Activated naive CD4-positive, alpha-beta T cell treated with anti-CD3 and anti-CD28 coated beads, Interleukin-2, amount 50 U/mL, for 72 hours (primary cell): ENCODE measurements at places on chromosomes 4 and X.
A peak's percentile ranks its signal among the peaks of the same experiment; 100 is the strongest.

DNA sequence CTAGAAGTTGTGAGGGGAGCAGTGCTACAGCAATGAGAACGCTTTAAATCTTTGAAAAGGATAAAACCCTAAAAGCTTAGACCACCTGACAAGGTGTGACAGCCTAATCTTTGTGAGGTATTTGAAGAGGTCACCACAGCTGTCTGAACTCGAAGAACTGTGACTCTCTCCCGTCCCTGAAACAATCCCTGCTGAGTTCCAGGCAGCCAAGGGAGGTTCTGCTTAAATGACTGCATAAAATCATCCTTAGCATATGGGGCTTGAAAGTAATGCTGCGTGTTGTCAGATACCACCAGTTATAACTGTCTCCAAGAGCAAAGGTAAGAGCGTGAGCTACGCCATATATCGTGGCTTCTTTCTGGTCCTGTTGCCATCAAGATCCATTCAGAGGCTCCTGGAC is 696.3 kb downstream of the PCDH7 start:
- DNase-seq, result no peak

GRCh38 chr4:2142630-2143427 is 83.7 kb downstream of the NAT8L start:
- no peak for DNase-seq

GRCh38 chr4:186695392-186695791 is 28.3 kb downstream of the FAT1 start:
- no peak for DNase-seq

DNA sequence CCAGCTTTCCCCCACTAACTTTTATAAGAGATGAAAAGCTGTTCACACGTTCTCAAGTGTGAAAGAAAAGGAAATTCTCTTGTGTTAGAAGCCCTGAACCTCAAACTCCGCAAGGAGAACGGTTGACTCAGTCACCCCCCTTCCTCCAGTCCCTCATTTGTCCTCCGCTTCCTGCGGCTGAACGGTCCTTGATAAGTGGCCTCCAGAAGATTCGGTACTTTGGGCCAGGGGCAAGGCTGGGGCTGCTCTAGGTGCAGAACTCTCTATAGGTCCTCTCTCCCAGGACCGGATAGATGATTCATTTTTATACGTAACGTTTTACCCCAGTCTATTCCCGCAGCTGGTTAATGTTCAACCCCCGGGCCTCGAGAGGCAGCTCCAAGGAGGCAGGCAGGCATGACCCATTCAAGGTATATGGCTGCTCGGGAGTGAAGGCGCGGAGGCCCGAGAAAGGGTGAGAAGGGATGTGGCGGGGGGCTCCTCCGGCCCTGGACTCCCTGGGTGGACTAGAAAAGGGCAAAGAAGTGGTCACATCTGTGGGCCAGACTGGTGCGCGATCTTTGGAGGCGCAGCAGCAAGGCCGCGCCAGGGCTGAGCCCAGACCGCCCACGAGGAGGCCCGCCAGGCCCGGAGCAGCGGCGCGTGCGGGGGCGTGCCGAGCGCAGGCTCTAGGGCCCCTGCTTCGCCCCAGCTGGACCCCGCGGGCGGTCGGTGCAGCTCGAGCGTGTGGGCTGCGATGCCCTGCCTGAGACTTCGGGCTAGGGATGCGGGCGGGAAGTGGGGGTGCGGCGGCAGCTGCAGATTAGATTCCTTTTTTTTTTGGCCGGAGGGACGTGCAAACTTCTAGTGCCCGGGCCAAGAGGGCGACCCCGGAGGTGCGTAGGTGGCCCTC is 11.7 kb downstream of the PITX2 start:
- no peak for DNase-seq

DNA sequence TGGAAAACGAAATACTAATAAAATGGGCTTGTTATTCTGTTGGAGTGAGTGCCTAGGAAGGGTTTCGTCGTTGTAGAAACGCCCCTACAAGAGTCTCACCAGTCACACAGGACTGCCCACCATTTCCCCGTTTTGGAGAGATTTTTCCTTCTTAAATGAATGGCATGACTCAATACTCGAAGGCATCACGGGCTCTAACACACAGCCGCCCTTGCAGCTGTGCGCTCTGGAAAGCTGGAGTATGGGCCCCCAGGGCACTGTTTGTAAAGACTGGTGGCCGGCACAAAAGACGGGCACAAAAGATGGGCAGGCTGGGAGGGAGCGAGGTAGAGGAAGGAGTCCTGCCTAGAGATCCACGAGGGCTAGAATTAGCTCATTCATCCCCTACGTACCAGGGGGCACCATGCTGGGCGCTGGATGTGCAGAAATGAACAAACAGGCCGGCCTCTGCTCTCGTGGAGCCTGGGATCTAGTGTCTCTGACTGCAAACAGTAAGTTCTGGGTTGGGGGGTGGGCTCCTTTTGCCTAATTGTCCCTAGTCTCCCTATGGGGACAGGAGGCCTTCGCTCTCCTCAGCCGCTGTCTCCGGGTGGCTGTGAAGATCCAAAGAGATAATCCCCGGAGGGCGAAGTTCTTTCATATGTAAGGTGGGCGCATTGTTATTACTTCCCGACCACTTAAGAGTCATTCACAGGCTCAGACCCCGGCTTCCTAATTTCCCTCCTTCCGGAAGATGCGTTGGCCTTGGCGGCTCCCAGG is 1.0 kb upstream of the SFRP2 start:
- peak; percentile 8 for DNase-seq

GRCh38 chrX:134419784-134420183 is 40.2 kb upstream of the HPRT1 start:
- DNase-seq, result no peak

DNA sequence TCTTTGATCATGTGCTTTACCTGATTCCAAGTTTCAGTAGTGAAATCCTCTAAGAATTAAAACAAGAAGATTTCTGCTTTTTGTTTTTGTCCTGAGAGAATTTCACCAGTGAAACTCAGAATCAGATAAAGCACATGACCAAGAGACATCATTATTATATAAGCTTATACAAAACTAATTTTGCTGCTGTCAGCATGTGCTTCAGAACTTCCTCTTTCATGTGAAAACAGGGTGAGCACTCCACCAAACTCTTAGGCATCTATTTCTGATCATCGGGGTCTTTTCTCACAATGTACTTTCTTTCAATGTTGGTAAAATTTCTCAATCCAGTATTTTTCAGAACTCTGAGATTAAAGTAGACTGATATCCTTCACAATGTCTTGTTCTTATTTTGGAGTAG is 152.1 kb downstream of the SLC39A8 start:
- DNase-seq, result no peak
